Left hindlimb (tissue), 1 donor: ENCODE measurements at places on chromosomes 1 and 21.

GRCh38 chr1:219283541-219283940 lies 109.9 kb downstream of the LYPLAL1 start:
- no peak for DNase-seq

- no peak for DNase-seq
These were observed 72.4 kb downstream of the ITPKB start for GRCh38 chr1:226666692-226667091.

DNA sequence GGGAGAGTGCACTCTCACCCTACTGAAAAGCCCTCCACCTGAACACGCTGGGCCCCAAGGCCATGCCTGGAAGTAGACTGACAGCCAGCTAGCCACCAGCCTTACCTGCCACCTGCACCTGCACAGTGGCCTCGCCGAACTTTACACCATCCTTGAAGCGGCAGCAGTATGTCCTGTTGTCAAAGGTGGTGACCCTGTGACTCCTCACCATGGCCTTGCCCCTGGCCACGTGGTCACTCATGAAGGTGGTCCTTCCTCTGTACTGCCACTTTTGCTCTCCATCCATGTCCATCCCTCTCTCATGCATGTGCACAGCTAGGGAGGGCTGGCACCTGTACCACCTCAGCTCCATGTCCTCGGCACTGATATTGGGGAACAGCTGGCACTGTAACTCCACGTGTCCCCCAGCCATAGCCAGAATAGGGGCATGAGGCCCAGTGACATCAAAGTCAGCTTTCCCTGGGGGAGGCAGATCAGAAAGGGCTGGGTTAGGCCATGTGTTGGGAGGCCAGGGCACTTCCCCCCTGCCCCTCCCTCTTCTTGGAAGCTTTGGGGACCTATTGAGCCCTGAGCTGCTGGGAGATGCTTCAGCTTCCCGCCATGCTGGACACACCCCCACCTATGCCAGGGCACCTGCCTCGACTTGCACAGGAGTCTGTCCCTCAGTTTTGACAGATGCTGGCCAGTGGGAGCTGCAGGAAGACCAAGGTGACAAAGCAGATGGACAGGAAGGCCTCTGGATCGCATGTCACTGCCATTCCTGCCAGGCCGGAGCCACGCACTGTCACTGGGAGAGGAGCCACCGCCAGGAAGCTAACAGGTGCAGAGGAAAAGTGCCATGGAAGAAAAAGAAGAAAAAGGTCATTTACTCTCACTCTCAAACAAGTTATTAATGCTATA lies 24.6 kb downstream of the RNF187 start:
- no peak for DNase-seq

- no peak for DNase-seq
These were observed 52.9 kb upstream of the SRSF10 start for GRCh38 chr1:24032981-24033380.

DNA sequence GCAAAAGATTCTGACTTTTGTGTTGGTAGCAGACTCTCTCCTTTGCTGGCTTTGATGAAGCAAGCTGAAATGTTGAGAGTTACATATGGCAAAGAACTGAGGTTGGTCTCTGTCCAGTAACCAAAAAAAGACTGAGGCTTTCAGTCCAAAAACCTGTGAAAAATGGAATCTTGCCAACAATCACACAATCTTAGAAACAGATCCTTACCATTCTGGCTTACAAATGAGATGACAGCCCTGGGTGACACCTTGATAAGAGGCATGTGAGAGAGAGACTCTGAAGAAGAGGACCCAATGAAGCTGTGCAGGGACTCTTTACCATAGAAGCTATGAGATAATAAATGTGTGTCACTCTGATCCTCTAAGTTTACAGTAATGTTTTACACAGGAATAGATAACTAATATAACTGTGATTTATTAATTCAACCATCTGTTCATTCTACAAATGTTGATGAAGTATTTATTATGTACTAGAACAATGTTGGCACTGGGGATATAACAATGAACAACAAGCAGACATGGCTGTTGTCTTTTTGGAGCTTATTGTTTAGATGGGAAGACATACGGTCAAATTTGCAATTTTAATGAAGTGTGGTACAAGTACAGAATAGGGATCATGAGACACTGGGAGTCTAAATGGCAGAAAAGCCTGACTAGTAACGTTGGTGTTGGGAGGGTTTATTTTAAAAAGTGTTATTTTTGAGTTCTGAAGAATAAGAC lies 251.0 kb downstream of the OLFM3 start:
- no peak for DNase-seq

DNA sequence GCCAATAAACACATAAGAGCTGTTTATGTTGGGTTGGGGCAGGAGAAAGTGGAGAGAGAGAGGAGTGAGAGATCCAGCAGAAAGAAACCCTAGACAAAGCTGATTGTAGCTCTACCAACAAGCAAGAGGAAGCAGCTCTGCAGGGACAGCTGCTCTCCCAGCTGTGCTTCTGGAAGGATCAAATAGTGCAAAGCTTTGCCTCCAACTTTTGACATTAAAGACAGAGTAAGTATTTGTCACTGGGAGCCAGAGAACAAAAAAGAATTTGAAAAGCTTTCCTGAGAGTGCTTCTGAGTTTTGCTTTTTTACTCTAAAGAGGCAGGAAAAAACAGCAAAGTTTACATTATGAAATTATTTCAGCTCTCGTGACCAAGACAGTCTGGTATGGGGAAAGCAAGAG lies 28.5 kb upstream of the C1orf198 start:
- DNase-seq: no peak

GRCh38 chr1:181778640-181779260 lies 282.8 kb downstream of the ZNF648 start:
- no peak for DNase-seq

- DNase-seq: no peak
These were observed 53.4 kb upstream of the PRKACB start for GRCh38 chr1:84090447-84091245.

GRCh38 chr1:156948708-156949107 lies 28.3 kb downstream of the LRRC71 start:
- DNase-seq: no peak

- no peak for DNase-seq
These were observed 538.4 kb upstream of the NCAM2 start for GRCh38 chr21:20459838-20460237.

DNA sequence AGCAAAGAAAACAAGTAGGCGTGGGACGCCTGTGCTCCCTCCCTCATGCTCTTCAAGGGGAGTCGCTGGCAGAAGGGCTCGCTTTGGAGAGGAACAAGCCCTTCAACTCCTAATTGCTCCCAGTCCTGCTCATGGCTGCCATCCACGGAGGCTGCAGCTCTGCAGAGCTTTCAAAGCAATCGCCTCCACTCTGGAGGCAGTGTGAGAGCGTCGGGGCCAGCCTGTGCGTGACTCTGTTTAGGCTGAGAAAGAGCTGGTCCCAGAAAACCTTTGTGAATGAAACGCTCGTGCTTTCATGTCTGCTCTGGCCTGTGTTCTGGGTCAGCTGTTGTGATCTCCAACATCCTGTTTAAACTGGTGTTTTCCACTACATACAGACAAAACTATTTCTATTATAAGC lies 23.9 kb upstream of the RUNX1 start:
- DNase-seq: peak; percentile 81
